ENCODE measurements at places on chromosomes 3 and 15. TPM values are rescaled to one million over a fixed set of nuclear protein-coding genes. Genes with fewer than 3 reads are reported as not detected.

The STRIT1 gene
- total RNA-seq = not detected

The SEC61A1 gene
- 159 TPM for total RNA-seq

The TTLL13 gene
- total RNA-seq = 0.87 TPM

The STARD9 gene
- total RNA-seq = 8.8 TPM

The DUOXA2 gene
- not detected for total RNA-seq

The ASTE1 gene
- total RNA-seq = 13.7 TPM

The A4GNT gene
- total RNA-seq = not detected

The SLC6A20 gene
- total RNA-seq = not detected

The LTF gene
- not detected for total RNA-seq

The NME9 gene
- total RNA-seq = not detected

The TMOD3 gene
- 66.0 TPM for total RNA-seq

The QTRT2 gene
- total RNA-seq = 38.3 TPM

- no peak for DNase-seq
Measured at GRCh38 chr3:62621176-62621575, 247.8 kb upstream of the FEZF2 start.

- DNase-seq = no peak
Measured at GRCh38 chr3:14730703-14731382, 55.9 kb downstream of the C3orf20 start.

DNA sequence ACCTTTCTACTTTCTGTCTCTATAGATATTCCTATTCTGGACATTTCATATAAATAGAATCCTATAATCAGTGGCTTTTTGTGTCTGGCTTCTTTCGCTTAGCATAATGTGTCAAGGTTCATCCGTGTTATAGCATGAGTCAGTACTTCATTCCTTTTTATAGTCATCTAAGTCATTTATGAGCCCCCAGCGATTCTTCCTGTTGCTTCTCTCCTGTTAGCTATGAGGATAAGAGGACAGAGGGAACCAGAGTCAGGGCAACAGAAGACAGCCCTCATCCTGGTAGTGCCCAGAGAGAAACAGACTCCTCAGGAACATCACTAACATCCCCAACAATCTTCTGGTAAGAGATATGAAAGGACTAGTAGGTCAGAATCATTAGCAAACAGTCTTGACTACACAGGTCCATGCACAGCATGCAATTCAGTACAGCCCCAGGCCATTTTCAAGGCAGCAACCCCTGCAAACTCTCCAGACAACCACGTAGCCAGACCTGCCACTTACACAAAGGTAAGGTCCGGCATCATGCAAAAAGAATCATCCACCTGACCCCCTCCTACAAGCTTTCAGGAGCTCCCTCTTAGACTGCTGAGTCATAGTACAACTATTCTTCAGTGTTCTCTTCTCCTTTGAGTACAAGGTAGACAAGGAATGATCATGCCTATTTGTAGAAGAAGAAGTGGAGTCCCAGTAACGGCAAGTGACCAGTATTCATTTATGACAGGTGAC lies 91.5 kb downstream of the MYLK start:
- DNase-seq = no peak

- no peak for DNase-seq
Measured at GRCh38 chr15:94335616-94336015, 104.3 kb downstream of the MCTP2 start.

- no peak for DNase-seq
Measured at GRCh38 chr3:144380849-144381248, 409.2 kb downstream of the DIPK2A start.

DNA sequence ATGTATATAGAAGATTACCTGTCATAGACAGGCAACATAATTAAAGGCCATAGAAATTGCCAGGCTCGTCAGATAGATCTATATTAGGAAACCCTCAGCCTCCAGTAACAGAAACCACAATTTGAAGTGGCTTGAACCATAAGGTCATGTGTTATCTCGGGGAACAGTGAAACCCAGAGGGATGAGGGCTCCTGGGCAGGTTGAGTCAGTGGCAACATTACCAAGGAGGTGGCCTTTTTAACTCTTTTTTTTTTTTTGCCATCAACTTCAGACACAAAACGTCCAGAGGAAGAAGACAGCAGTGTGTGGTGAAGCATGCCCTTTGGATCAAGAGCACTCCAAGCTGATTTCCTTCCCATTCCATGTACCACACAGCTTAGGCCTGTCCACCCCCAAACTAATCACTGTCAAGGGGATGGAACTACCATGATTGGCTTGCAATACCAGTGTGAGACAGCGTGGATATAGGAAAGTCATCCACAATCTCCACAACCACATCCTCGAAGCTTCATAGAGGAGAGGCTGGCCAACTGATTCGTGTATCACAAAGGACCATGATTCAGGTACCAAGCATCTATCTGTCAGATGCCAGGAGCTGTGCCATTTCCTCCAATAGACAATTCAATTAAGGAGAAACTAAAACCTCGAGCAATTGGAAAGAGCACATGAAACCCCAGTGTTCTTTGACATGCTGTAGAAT lies 999 bp upstream of the KIF7 start:
- DNase-seq = no peak

GRCh38 chr3:115663414-115663813 lies 40.1 kb downstream of the GAP43 start:
- no peak for DNase-seq

DNA sequence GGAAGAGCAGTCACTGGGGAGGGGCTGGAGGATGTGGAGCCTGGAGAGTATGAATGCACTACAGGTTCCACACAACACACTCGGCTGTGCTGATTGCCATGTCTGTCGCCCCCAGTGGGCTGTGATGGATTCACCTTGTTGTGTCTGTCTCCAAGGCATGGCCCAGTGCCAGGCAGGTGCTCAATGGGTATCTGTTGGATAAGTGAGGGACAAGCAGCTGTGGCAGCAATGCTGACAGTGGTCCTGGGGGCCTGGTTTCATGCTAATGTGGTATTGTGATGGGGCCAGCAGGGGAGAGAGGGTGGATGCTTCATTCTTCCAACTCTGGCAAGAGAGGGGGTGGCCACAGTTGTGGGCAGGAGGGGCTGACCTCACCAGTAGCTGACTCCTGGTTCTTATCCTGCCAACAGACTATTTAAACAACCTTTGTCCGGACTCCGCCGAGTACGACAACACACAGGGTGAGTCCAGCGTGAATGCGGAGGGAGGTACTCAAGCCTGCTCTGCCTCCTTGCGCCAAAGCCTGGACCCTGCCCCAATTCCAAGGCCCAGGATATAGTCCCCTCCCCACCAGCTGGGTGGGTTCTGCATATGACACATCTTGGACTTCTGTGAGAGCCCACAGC lies 47.3 kb upstream of the NR2C2 start:
- DNase-seq = no peak

GRCh38 chr15:68337826-68338225 lies 60.3 kb downstream of the FEM1B start:
- DNase-seq = no peak

DNA sequence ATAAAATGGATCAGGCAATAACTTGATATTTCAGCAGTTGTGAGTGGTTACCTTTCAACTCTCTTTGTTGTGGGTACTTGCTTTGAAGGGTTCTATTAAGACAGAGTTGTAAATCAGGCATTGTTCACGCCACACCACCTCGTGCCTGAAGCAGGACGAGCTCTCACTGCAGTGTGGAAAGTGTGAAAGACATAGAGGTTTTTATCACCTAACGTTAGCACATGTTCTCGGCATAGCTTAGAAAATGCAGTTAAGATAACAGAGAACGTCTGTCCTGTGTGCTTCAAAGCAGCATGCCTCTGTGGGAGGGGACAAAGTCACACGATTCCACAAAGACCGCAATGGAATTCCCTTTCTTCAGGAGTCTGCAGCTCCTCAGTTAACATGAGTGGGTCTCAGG lies 7.8 kb downstream of the ADAMTS17 start:
- DNase-seq = no peak

GRCh38 chr3:149848238-149848637 lies 35.2 kb downstream of the RNF13 start:
- DNase-seq = no peak

DNA sequence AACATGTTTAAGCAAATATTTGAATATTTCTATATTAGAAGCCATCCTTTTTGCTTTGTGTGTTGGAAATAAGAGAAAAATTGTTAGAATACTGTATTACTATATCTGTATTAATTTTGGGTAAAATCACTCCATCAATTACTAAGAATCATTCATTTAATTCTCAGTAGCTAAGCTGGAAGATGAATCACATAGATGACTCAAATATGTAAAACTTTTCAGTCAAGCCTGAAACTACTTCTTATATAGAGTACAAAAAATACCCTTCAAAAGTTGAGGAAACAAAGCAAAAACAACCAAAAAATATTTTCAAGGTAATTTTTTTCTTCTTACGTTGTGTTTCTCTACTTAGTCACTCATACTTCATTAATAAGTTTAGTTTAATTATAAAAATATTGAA lies 205.7 kb upstream of the ROBO1 start:
- DNase-seq = no peak

GRCh38 chr3:127776347-127776746 lies 46.0 kb downstream of the MGLL start:
- DNase-seq = no peak
